ENCODE measurements at places on chromosomes 7 and 10.

GRCh38 chr10:5844345-5845055, 31.3 kb upstream of the GDI2 start:
- DNase-seq = no peak

DNA sequence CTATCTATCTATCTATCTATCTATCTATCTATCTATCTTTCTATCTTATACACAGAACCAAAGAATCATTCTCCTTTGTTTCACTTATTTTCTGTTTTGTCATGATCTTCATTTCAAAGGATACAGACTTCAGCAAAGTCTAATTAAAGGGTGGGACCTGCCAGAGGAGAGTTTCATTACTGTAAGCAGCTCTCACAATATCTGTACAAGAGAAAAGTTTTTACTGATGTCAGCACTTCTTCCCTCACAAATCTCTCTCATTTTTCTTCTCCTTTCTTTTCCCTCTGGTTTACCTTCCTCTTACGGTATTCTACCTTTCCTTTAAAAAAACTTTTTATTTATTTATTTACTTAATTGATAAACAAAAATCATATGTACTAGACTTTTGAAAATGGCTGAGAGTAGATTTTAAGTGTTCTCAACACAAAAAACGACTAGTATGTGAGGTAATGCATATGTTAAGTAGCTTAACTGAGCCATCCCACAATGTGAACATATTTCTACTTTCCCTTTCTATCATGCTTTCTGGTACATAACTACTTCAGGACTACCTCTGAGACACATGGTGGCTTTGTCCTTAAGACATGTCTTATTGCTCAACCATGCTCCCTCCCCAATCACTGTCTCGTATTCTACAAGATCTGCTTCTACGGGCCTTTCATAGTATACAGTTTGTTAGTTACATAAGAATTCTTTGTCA, 699.3 kb downstream of the PHTF2 start:
- no peak for DNase-seq

DNA sequence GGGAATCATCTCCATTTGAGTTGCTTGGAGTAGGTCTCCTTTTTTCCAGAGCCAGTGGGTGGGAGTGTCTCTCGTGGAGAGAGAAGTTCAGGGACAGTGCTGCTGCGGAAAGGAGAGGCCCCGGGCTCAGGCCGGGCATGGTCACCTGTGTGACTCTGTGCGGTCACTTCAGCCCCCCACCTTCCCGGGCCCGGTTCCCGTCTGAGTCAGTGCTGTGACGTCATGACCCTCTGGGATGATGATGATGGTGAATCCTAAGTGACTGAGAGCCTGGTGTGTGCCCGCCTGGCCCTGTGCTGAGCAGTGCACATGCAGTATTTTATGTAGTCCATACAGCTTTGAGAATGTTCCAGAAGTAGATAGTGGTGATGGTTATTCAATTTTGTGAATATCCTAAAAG, 32.6 kb upstream of the AP5Z1 start:
- DNase-seq = no peak

DNA sequence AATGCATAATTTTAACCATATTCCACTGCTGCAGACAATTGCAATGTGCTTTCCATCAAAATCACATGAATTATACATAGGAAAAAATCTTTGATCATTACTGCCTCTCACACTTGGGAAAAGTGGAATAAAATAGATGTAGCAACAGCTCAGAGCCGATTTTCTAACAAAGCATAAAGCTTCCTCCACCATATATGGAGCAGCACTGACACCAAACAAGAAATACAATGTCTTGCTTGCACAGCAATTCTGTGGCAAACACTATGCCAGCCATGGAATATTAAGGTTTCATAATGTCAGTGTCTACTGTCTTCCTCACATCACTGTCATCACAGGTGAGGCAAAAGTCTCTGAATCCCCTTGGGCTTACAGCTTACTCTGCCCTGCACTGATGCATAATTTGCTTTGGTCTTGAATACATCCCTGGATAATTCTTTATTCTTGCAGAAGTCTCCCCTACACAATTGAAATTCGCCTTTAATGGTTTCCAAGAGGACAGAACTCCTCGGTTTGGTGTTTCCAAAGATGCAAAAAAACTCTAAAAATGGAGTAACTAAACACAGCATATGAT, 198.5 kb downstream of the CACNA2D1 start:
- no peak for DNase-seq

DNA sequence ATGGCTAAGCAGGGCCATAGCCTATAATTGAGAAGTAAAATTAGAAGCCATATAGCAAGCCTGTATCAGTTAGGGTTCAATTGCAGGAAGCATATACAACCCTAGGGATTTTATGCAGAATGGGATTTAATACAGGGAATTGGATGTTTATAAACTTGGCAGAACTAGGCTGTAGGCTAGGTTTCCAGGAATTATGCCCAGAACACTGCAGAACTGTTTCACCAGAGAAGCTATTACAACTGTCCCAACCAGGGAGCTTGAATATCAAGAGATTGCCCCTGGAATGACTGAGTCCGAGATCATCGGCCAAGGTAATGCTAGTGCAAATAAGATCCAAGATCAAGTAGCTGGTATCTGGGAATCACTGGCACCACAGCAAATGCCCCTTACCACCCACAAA, 64.0 kb downstream of the PRR15 start:
- DNase-seq = no peak

DNA sequence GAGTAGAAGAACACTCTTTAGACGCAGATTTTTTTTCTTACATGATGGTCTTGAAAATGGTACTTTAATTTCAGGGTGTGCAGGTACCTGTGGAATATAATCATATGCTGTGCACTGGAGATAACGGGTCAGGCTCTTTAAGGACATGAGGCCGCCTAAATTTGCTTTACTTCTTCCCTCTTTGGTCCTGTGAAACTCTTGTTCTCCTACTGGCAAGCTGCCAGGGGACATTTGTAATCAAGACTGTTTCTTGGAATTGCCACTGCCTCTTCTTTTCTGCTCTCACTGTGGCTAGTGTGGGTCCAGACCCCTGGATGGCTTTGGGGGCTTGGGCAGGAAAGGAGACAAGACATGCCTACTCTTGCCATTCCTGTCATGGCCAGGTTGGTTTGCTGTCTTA, 146.0 kb downstream of the SND1 start:
- no peak for DNase-seq

DNA sequence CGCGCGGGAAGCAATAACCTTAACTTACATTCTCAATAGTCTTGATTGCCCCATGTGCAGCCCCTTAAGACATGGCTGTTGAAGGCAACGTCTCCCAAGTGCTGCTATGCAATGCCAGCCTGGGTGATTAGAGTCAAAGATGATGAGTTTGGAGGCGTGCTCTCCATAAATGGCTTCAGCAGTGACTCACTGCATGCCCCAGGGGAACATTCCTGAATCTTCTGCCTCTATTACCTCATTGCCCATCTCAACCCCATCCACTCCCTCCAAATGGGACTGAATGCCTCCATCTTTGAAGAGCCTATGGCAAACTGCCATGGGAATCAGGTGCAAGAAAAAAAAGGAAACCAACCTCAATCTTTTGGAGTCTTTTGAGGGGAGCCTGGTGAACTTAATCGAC, 282.8 kb downstream of the SNX10 start:
- peak; percentile 54 for DNase-seq

DNA sequence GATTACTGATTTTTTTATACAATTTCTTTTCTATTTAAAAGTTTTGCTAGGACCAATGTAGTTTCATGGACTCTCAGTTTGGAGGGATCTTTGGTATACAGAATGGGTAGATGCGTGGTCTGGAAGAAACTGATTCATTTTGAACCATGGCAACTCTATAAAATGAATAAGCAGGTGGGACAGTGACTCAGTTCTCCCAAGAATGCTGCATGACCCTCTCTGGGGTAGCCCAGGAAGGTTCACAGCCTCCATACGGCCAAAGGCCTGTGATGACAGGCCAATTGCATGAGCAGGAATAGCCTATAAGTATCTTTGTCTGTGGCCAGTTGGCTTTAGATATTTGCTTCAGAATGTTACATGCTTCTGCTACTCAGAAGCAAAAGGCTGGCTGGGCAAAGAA, 113.3 kb upstream of the RSU1 start:
- DNase-seq = no peak

- no peak for DNase-seq
These were observed 25.5 kb upstream of the KNDC1 start for GRCh38 chr10:133134411-133135115.

- no peak for DNase-seq
These were observed 1652.7 kb upstream of the LRRTM3 start for GRCh38 chr10:65273115-65273514.

Measured in T47D (cell line).